ENCODE measurements at places on chromosomes 3 and 15. TPM values are rescaled to one million over a fixed set of nuclear protein-coding genes. Genes with fewer than 3 reads are reported as not detected.

The CHST13 gene
- 0.41 TPM for total RNA-seq

The SAMD7 gene
- not detected for total RNA-seq

The CEMIP gene
- 1.4 TPM for total RNA-seq

The ATP11B gene
- total RNA-seq, result 13.5 TPM

The RBM5 gene
- total RNA-seq, result 31.8 TPM

The SGO1 gene
- 16.3 TPM for total RNA-seq

The ZKSCAN7 gene
- not detected for total RNA-seq

The ITGB5 gene
- total RNA-seq, result 383 TPM

The MYRIP gene
- total RNA-seq, result not detected

The IDH2 gene
- total RNA-seq, result 38.6 TPM

The SERPINI2 gene
- total RNA-seq, result not detected

The PDIA5 gene
- total RNA-seq, result 30.7 TPM

The GOLGA6B gene
- total RNA-seq, result not detected

The MUC20 gene
- 0.75 TPM for total RNA-seq

The BTLA gene
- not detected for total RNA-seq

The NEK4 gene
- total RNA-seq, result 10.7 TPM

The TRAK1 gene
- total RNA-seq, result 17.9 TPM

The SLC22A13 gene
- not detected for total RNA-seq

The C2CD4B gene
- 0.31 TPM for total RNA-seq

The SEMA3G gene
- 0.13 TPM for total RNA-seq

All from A549 treated with GW870086 at 1 μM for 4 hours (cell line).